Ureter (tissue), 1 donor: ENCODE measurements at places on chromosomes 4 and X. TPM values are rescaled to one million over a fixed set of nuclear protein-coding genes. Genes with fewer than 3 reads are reported as not detected.

- no peak for DNase-seq
Observed at GRCh38 chr4:20995610-20996009, 295.4 kb downstream of the PACRGL start.

DNA sequence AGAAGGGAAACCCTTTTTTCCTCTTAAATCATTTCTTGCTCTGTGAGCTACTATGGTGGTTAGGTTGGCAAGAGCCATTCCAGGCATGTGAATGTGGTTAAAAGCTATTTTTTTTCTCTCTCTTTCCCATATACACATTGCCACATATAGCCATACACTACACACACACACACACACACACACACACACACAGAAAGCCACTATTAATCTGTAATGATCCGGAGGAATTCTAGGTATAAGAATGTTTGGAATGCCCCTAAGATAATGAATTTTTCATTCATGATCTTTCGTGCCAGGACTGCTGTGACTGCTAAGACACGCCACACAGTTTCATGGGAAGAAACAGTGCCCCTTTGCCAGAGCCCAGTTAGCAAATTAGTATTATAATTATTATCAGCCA, 21.8 kb upstream of the TLL1 start:
- DNase-seq: no peak

GRCh38 chr4:76981644-76982043, 32.1 kb downstream of the SEPTIN11 start:
- DNase-seq: no peak

GRCh38 chr4:113069212-113069892, 19.9 kb downstream of the ANK2 start:
- DNase-seq: no peak

GRCh38 chrX:118729042-118729652, 1.7 kb downstream of the IL13RA1 start:
- DNase-seq: no peak

DNA sequence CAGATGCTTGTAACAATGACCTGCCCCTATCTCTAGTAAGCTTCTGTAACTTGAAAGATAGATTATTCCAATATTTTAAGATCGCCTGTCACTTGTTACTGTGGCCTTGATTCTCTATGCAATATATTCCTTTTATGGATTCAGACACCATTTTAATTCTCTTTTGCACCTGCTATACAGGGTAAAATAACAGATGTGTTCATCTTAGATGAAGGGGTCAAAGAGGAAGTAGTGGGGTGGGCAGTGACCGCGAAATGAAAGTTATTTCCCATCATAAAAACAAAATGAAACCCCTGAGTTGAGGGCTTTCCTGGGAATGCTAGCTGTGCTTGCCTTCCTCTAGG, 175.9 kb downstream of the TSPAN5 start:
- no peak for DNase-seq

DNA sequence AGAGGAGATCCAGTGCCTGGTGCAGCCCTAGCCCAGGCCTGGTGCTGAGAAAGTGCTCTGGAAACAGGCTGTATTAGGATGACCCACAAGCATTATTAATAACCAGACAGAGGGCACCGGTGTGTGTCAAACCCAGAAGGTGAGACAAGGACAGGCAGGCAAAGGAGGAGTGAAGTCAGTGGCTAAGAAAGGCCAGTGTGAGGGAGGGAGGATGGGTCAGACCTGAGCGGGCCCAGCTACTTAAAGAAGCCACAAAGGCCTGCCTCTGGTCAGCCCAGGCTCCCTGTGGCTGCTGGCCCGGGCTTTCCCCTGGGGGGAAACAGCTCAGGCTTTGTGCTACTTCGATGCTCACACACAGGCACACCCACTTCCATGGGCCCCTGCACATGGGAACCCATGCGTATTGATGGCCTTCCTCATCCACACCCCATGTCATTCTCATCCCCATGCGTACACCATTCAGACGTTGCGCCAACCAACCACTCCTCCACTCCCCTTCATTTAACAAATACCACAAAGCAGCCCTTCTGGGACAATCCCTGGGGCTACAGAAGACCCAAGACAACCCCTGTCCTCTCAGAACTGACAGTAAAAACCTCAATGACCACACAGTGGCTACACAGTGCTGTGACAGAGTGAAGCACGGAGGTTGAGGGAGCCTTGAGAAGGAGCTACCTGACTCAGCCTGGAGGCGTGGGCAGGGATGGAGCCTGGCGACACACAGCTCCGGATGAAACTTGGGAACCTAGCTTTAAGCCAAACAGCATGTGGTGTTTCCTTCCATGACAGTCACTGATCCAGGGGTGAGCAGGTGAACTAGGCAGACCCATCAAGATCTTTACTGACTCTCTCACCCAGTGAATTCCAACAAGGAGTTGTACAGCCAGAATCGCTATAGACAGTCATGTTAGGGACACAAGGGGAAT, 24.9 kb upstream of the MTM1 start:
- DNase-seq: no peak

The MAGEB2 gene
- total RNA-seq: not detected

The HSD17B13 gene
- 0.31 TPM for total RNA-seq

The BEX2 gene
- 16.5 TPM for total RNA-seq

The ANTXR2 gene
- 77.1 TPM for total RNA-seq

- DNase-seq: no peak
Observed at GRCh38 chrX:22366166-22366702, 93.5 kb downstream of the CBLL2 start.

DNA sequence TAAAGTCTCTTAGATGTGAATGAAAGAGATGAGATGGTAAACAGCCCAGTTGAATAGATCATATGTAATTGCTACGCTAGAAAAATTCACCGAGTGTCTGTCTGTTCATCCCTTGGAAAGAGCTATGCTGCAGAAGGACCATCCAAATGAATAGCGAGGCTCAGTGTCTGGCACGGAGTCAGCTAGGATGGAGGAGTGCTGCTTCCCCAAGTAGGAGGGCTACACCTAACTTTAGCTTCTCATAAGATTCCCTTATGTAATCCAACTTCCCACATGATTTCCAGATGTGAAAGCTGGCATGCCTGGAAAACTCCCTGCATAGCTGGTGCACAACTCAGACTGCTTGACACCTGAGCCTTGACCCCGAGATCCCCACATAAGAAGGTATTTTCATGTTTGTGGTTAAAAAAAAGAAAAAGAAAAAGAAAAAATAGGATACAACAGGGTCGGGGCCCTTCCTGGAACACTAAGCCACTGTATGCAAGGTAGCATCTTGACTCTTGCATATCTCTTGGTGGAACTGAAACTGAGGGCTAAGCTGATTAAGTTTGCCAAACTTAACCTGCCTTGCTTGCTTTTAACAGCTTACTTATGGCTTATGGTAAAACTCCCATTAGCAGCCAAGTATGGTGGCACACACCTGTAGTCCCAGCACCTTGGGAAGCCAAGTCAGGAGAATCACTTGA, 82.3 kb downstream of the FREM3 start:
- no peak for DNase-seq

GRCh38 chr4:84615355-84615754, 32.4 kb downstream of the CDS1 start:
- no peak for DNase-seq

The NKX3-2 gene
- not detected for total RNA-seq

GRCh38 chr4:165152527-165152926, 39.9 kb upstream of the TMEM192 start:
- DNase-seq: no peak

The PABPC4L gene
- total RNA-seq: 2.0 TPM

DNA sequence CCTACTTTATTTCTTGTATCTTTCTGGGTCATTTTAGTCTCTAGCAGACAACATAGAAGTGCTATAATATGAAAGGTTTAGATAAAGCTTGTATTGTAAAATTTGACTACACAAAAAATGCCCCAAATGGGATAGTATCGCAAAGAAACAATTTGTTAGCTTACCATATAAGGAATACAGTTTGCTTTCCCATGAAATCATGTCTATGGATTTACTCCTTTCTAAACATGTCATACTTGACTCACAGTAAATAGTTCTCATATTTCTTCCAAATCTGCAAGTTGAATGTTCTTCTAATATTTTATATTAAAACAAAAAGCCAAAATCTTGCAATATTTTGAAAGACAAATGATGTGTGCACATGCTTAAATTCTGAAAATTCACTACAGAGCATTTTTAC, 103.9 kb downstream of the PPA2 start:
- DNase-seq: no peak

DNA sequence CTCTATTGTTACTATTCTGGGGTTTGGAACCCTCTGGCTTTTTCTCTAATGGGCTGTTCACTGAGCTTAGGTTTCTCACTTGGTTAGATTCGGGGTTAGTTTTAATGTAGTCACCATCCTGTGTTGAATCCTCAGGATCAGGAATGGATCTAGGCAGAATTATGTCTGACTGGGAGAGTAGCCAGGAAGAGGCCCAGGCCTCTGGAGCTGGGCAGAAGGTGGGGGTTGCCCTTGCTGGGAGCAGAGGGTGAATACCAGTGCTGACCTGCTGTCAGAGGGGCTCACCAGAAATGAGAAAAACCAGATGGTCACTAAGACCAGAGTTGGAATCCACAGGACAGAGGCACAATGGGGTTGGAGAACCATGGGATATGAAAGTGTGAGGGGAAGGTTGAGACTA, 126.6 kb upstream of the SLC4A4 start:
- no peak for DNase-seq

DNA sequence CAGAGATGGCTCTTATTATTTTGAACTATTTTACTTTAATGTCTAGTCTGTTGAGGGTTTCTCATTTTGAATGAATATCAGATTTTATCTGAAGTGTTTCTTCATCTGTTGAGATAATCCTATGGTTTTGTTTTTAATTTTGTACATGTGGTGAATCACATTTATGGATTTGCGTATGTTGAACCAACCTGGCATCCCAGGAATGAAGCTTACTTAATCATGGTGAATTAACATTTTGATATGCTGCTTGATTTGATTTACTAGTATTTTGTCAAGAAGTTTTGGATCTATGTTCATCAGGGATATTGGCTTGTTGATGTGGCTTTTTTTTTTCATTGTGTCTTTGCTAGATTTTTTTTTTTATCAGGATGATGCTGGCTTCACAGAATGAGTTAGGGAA, 2390.9 kb downstream of the PCDH7 start:
- no peak for DNase-seq

DNA sequence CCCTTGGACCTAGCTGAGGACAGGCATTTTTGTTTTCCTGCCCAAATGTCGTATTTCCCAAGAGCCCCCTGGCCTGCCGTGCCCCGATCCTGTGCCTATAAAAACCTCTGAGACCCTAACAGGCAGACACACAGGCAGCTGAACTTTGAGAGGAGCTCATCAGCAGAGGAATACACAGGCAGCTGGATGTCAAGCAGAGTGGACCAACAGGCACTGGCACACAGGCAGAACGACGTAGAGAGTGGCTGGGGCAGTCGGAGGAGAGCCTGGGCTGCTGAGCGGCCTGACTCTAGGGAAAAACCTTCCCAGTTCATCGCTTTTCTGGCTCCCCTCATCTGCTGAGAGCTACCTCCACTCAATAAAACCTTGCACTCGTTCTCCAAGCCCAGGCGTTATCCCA, 896.1 kb downstream of the PCDH18 start:
- no peak for DNase-seq

- DNase-seq: no peak
Observed at GRCh38 chr4:23734000-23734399, 155.8 kb downstream of the PPARGC1A start.

The TCEAL5 gene
- total RNA-seq: 1.1 TPM
